Activated naive CD4-positive, alpha-beta T cell treated with anti-CD3 and anti-CD28 coated beads, Interleukin-2, amount 50 U/mL, for 72 hours (primary cell): ENCODE measurements at places on chromosomes 11 and 22. TPM values are rescaled to one million over a fixed set of nuclear protein-coding genes. Genes with fewer than 3 reads are reported as not detected.

DNA sequence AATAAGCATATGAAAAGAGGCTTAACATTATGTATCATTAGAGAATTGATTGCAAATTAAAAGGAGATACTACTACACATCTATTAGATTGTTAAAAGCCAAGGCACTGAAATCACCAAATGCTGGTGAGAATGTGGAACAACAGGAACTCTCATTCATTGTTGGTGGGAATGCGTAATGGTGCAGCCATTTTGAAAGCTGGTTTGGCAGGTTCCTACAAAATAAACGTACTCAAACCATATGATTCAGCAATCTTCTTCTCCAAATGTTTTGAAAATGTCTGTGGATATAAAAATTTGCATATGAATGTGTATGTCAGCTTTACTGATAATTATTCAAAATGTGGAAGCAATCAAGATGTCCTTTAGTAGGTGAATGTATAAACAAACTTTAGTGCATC is 176.4 kb upstream of the PLET1 start:
- DNase-seq = no peak

DNA sequence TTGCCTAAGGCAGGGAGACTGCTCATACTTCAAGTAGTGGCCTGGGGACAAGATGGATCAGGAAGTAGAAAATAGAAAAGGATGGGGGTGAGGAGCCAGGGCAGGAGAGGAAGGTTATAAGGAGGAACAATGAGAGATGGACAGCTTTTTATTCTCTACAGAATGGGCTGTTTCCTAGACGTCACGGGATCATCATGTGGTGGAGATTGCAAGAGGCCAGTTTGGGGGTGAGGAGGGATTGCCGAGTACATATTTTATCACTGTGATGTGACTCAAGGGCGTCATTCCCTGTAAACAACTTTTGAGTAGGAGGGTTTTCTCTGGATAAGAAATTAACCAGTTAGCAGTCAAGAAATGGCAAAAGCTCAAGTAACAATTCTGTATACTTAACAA is 406.3 kb downstream of the ETS1 start:
- no peak for DNase-seq

DNA sequence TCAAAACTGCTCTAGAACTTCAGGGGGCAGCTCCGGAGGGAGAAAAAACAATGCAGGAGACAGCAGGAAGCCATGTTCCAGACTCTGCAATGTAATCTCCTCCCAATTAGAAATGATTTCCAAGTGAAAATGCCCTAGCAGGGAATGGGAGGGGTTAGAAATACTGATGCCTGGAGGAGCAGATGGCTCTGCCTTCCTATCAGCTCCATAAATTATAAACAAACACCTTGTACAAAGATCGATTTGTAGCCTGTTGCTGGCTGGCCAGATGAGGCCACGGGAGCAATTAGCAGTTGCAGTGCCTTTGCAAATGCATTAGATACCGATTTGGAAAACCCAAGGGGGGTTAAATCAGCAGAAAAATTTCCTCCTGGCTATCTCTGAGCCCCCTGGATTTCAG is 46.6 kb upstream of the CHRM4 start:
- no peak for DNase-seq

- DNase-seq = peak; percentile 21
Measured at GRCh38 chr11:59918987-59919589, 19.1 kb upstream of the OOSP1 start.

GRCh38 chr11:82321206-82321605 is 412.5 kb downstream of the FAM181B start:
- DNase-seq = no peak

DNA sequence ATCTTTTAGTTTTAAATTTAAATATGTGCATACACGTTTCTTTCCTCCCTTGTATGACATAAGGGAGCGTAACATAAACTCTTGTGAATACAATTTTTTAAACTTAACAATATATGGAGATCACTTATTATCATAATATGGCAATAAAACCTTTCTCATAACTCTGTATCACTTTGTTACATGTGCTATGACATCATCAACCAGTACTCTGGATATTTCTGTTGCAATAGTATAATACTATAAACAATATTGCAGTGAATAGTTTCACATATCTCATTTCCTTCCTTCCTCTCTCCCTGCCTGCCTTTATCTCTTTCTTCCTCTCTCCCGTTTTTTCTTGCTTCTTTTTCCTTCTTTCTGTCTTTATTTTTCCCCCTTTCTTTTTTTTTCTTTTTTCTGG is 1278.0 kb upstream of the CNTN5 start:
- DNase-seq = no peak

- no peak for DNase-seq
Measured at GRCh38 chr11:16902182-16902581, 112.0 kb downstream of the PLEKHA7 start.

- no peak for DNase-seq
Measured at GRCh38 chr11:12631651-12632050, 42.6 kb upstream of the TEAD1 start.

- no peak for DNase-seq
Measured at GRCh38 chr11:101211407-101211975, 81.9 kb upstream of the PGR start.

DNA sequence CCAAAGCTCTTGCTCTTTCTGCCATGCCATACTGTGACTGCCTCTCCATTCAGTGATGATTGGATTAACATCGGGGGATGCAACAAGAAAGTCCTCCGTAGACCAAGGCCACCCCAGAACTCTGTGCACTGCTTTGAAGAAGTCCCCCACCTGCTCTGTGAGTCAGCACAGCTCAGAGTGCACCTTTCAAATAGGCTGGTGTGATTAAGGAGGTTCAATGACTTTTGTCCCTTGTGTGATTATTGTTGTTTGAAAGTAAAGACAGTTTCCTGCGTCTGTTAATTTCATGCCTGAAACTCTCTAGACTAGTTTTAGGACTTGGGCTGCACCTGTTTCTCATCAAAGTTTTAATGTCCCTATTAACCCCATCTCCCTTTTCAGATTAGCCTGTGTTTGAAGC is 33.0 kb upstream of the DBX1 start:
- no peak for DNase-seq

- DNase-seq = no peak
Measured at GRCh38 chr22:28999919-29000556, 61.6 kb downstream of the C22orf31 start.

DNA sequence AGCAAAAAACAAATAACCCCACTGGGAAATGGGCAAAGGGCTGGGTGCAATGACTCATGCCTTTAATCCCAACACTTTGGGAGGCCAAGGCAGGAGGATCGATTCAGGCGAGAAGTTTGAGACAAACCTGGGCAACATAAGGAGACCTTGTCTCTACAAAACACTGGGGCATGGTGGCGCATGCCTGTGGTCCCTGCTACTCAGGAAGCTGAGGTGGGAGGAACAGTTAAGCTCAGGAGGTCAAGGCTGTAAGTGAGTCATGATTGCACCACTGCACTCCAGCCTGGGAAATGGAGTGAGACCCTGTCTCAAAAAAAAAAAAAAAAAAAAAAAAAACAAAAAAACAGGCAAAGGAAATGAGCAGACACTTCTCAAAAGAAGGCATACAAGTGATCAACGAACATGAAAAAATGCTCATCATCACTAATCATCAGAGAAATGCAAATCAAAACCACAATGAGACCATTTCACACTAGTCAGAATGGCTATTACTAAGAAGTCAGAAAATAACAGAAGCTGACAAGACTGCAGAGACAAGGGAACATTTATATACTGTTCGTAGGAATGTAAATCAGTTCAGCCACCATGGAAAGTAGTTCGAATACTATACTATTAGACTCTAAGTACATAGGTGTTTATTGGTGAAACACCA is 48.2 kb upstream of the SMCO4 start:
- no peak for DNase-seq

- DNase-seq = no peak
Measured at GRCh38 chr11:31974366-31975136, 116.3 kb upstream of the RCN1 start.

- DNase-seq = no peak
Measured at GRCh38 chr11:60310407-60310998, 16.6 kb upstream of the MS4A6E start.

- no peak for DNase-seq
Measured at GRCh38 chr11:23569134-23569533, 708.9 kb upstream of the CCDC179 start.

DNA sequence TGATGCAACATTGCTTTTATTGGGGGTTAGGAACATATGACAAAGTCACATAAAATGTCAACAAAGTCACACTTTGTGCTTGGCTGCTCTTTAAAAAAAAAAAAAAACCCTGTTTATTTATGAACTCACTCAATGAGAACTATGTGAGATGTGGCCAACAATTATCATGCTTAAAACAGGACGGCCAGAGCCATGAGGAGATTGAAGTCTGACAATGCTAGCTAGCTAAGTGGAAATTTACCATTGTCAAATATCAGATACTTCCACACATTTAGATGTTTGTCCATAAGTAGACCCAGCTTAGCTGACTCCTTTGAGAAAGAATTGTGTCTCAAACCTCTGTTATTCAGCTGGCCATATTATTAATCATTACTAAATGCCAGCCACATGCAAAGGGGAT is 26.9 kb downstream of the BLID start:
- no peak for DNase-seq

DNA sequence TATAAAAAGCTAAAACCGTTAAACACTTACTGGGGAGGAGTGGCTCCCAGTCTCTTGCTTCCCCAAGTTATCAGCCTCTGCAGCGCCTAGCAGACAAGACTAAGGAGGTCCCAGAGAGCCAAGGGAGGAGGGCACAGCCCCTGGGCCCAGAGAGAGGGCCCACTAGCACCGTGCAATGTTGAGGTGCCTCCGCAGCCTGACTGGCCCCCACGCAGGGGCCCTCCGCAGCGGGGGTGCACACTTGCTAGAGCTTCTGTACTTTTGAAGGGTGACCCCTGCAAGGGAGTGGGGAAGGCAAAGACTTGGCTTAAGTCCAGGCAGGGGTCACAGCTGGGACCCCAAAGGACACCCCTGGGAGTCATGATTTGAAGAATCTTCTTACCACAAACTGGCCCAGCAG is 98.0 kb downstream of the ADAMTS15 start:
- DNase-seq = no peak

DNA sequence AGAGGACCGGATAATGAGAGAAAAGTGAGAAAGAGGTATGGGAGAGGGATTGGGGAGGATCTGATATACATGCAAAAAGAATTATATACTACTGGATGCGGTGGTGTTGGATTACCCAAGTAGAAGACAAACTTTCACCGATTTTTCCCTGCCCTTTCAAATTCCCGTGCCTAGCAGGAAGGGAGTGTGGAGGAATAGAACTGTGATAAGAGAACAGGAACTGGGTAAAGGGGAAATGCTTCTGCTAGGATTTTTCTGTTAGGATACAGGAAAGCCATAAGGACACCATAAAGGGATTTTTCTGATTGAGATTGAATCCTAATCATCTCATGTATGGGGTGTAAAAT is 480 bp upstream of the MTMR2 start:
- no peak for DNase-seq

GRCh38 chr11:26276798-26277424 is 55.0 kb upstream of the ANO3 start:
- DNase-seq = peak; percentile 46

GRCh38 chr11:46480166-46480726 is 88.7 kb upstream of the CHRM4 start:
- DNase-seq = no peak

GRCh38 chr11:86174101-86175046 is 70.2 kb upstream of the EED start:
- no peak for DNase-seq

- DNase-seq = no peak
Measured at GRCh38 chr11:83572581-83573496, 286.7 kb upstream of the CCDC90B start.

GRCh38 chr22:19118329-19118880 is 3.8 kb downstream of the DGCR2 start:
- DNase-seq = no peak

DNA sequence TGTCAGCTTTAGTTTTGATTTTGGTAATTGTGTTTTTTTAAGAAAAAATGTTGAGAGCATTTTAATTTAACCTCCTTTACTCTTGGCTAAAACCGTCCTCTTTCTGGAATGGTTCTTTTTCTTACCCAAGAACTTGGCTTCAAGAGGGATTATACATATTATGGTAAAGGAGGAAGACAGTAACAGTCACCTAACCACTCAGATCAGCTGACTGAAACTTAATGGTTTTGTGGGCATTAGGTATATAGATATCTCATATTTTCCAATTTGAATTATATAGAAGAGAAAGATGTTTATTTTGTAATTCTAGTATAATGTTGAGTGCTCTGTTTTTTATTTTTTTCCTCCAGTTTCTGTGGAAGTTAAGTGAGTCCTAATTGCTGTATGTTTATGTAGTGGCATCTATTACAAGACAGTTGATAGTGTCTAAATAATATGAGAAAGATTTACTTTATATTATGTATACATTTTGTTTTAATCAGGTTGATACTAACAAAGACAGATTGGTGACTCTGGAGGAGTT is 36.6 kb upstream of the NCR3LG1 start:
- DNase-seq = no peak

DNA sequence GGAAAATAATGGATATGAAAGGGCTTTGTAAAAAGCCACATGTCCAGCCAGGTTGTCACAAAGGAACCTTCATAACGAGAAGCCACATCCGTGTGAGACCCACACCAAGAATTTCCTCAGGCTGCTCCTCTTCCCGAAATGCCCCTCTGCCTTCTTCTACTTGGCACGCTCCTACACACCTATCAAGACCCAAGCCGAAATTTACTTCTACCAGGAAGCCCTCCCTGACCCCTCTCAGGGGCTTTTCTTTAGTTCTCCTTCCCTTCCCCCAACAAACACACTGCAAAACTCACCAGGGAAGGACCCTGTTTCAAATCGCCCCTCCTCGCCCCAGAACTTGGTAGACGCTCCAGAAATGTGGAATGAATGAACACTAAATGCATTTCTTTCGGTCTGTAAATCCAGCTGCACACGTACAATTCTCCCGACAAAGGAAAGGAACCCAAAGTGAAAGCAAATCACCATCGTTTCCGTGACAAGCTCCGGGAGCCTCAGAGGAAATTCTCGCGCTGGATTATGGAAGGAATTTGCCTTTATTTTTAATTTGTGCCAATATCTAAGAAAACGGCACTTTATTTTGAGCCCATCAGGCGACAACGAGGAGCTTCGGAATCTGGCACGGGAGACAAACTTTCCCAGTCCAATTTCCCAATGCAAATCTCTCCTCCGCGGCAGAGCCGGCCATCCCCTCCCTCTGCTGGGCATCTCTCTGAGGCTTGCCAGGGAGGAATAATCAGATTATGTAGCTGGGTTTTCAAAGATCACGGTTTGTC is 13.2 kb upstream of the SHISAL1 start:
- DNase-seq = no peak

CEND1 gene
- 1.1 TPM for total RNA-seq

TRIM6 gene
- 1.6 TPM for total RNA-seq

REXO2 gene
- total RNA-seq = 84.8 TPM

LBHD1 gene
- 16.6 TPM for total RNA-seq

HTR3B gene
- not detected for total RNA-seq

PKNOX2 gene
- not detected for total RNA-seq

OR8I2 gene
- total RNA-seq = not detected

MMP8 gene
- not detected for total RNA-seq

WNT11 gene
- total RNA-seq = 1.5 TPM

ART5 gene
- not detected for total RNA-seq
